ENCODE measurements at places on chromosomes 12 and 14.

GRCh38 chr12:46982629-46983392, 96.6 kb upstream of the PCED1B start:
- DNase-seq = no peak

- DNase-seq = no peak
Measured at GRCh38 chr14:102819176-102819628, 42.0 kb downstream of the TRAF3 start.

DNA sequence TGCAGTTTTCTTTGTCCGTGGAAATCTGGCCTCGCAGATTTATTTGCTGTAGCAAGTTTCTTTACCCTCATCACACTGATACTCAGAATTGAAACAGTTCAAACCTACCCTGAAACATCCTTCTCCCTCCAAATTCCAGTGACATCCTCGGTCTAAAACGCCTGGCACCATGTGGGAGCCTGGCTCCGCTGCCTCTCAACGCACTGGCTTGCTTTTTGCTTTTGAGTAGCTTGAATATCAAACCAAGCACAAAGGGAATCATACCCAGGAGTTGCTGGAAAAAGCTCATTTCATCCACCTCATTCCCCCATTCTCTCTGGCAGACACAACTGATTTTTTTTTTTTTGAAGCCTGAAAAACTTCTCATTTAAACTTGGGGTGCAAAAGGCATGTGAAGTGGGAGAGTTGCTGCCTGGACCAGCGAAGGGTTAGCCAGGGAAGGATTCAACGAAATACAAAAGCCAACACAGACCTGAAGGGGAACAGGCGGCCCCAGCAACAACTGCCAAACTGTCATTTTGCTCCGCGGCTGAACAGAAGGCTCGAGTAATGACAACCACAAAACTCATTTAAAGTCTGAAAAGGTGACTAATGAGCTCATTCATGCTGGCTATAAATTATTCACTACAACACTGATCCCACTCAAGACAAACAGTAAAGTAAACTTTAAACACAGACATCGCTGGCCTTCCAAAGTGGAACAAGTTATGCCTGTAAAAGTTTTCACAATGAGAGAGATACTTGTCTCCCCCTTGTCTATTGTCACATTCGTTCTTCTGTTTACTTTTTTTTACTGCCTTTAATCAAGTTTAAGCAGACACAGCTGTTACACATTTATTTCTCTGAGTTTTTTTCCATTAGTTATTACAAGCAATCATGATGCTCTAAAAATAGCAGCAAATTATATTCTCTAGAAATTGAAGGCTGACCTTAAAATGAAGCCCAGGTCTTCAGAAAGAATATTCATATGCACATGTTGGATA, 12.5 kb upstream of the FOXN3 start:
- DNase-seq = peak; percentile 70

- DNase-seq = no peak
Measured at GRCh38 chr12:125744201-125744600, 679.0 kb downstream of the AACS start.

DNA sequence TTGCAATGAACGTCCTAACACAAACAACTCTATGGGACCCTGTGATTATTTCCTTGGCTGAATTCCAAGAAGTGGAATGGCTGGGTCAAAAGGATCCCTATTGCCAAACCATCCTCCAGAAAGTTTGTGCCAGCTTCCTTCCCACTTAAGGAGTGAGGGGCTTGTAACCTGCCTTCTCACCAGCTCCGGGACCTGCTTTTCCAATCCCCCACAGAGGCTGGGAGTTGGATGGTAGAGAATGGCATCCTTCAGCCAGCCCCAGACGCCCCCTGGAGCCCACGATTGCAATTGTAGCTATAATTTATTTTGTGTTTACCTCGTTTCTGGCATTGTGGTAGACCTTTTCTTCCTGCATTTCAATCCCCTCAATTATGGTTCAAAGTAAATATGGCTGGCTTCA, 9.7 kb upstream of the ZDHHC22 start:
- DNase-seq = no peak

- DNase-seq = no peak
Measured at GRCh38 chr12:111436811-111437210, 31.1 kb downstream of the SH2B3 start.

DNA sequence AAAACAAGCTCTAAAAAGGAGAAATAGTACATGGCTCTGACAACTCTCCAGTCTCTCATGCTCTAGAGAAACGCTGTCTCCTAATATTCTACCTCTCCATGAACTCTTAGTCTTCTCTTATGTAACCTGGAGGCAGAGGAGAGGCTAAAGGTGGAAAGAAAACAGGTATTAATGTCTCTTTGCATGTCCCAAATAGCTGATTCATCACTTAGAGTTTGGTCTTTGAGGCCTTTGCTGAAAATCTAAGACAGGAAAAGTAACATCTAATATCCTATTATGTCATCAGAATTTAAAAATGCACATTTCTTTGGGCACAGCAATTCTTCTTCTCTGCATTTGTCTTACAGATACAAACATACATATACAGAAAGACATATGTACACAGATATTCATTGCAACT, 127.2 kb downstream of the DHRS2 start:
- DNase-seq = no peak

DNA sequence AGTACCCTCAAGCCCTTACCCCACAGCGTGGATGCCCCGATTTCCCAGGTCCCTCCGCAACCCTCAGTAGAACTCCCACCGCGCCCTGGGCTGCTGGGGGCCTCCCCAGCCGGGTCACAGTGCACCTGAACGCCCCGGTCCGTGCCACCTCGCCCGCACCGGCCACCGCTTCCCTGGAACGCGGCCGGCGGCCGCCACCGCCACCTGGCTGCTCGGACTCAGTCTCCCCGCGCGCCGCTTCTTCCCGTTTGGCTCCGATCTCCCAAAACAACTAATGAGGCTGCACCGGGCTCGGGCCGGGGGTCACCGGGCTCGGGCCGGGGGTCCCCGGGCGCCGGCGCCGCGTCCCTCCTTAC, 1.0 kb downstream of the ITPK1 start:
- no peak for DNase-seq

DNA sequence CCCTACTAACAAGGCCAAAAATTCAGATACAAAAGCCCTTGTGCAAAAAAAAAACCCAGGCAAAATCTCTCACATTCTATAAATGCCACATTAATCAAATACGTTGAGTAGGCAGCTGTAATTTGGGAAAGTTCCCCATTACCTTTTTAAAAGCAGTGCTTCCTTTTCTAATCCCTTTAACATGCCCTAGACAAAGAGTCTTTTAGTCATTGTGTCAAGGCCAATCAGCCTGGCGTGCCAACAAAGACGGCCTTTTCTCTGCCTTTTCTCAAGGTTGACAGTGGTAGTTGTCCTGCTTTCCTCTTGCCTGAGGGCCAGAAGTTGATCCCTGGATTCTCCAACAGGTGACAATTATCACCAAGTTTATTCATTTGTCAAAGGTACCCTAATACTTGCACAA, 62.5 kb upstream of the METAP2 start:
- DNase-seq = no peak

DNA sequence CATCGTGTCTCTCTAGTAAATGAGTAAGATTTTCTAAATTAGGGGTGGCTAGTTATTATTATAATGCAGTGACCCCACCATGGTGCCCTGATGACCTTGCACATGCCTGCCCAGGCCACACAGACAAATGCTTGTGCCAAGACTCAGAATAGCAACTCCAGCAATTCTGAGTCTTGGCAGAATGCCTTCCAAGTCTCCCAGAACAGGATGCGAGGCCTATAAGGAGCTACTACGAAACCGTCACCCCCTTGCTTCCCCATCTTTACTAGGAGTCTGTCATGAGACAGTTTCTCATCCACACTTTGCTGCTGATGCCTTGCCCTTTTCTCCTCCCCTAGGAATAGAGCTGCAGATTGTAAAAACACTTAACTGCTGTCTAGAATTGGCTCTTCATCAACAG, 559.9 kb downstream of the TRHDE start:
- no peak for DNase-seq

DNA sequence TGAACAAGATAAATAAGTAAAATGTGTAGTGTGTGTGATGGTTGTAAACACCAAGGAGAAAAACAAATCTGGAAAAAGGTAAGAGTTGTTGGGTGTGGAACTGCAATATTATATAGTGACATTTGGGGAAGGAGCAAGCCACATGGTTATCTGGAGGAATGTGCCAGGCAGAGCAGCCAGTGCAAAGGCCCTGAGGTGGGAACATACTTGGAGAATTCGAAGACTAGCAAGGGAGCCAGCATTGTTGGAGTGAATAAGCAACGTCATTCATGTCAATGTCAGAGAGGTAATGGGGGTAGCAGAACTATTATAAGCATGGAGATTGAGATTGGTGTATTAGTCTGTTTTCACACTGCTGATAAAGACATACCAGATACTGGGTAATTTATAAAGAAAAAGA, 241.5 kb upstream of the LHX5 start:
- DNase-seq = no peak

- peak; percentile 96 for DNase-seq
Measured at GRCh38 chr12:99911081-99911480, 73.7 kb downstream of the ANKS1B start.

- DNase-seq = no peak
Measured at GRCh38 chr14:61388173-61388975, 67.0 kb downstream of the PRKCH start.

DNA sequence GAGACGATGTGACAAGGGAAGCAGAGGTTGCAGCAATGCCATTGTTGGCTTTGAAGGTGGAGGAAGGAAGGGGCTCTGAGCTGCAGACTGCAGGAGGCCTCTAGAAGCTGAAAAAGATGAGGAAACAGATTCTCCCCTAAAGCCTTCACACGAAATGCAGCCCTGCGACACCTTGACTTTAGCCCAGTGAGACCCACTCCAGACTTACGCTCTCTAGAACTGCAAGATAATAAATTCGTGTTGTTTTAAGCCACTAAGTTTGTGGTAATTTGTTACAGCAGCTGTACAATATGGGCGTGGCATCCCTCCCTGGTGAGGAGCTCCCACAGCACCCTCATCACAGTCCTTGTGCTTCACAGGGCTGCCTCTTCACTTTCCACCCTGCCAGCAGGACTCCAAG, 53.2 kb downstream of the GOLGA5 start:
- DNase-seq = no peak

- DNase-seq = no peak
Measured at GRCh38 chr14:57205938-57206337, 62.8 kb downstream of the EXOC5 start.

DNA sequence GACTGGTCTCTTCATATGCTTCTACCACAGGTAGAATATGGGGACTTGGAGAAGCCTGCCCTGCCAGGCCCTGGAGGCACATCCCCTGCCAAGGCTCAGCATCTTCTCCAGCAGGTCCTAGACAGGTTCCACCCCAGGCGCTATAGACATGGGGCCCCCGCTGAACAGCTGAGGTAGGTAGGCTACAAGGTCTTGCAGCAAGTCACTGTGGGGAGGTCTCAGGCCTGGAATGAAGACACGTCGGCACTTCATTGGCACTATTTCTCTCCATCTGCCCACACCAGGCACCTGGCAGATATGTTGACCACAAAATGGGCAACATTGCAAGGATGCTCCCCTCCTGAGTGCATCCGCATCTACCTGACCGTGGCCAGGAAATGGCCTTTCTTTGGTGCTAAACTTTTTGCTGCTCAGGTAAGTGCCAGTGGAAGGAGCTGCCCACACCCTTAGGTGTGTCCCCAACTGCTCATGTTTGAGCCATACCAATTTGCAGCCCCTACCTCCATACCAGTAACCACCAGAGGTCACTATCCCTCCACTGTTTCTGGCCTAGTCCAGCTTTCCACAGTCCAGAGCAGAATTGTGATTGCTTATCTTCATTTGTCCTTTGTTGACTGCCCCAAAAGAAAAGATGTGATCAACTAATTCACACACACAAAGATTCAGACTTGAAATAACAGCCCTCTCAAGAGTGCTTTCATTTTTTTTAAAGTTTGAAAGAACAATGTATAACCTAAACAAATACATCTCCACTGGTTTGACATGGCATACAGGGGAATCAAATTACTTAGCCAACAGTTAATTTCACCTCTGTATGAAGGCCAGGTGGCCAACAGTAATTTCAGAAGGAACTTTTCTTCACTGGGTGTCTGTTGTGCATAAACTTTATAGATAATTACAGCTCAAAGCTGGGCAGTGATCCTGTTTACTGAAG, 16.1 kb downstream of the PIGH start:
- peak; percentile 31 for DNase-seq

- no peak for DNase-seq
Measured at GRCh38 chr14:75752907-75753594, 92.0 kb downstream of the TTLL5 start.

- DNase-seq = no peak
Measured at GRCh38 chr14:94000267-94000666, 3.2 kb downstream of the CCDC197 start.

DNA sequence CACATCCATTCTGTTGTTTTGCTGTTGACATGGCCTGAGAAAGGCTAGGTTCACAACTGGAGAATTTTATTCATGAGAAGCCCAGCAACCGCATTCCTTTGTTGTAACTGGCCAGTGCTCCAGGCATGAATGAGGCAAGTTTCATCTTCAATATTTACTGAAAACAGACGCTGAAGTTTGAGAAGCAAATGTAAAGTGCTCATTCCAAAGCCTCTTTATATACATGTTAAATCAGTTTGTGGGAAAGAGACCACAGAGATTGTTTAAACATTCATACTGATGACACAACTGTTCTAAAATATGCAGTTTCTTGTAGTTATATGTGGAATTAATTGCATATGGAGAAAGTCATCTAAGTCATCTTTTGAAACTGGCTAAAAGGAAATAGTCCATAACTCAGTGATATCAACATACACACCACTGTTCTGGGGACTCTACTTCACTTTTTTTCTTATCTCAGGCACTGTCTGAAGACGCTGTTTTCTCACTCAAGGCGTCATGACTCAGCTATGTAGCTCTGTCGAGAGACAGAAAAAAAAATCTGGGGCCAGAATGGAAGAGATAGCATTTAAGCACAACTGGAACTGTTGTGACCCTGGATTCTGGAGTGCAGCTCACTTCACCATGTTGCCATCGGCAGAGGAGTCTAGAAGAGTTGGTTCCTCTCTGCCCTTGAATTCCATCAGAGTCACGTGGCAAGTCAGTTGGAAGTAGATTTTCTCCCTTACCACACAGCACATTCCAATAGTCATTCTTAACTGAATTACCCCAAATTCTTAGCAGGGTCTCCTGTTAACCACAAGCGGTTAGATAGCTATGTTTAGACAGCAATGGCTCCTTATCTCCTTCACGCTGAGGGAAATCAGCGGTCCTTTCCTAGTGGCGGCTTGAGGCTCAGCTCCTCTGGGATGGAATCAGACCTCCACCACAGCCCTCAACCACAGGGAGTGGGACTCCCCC, 258.4 kb upstream of the HMGA2 start:
- DNase-seq = peak; percentile 7

GRCh38 chr12:51071663-51072062, 11.7 kb downstream of the CSRNP2 start:
- no peak for DNase-seq

DNA sequence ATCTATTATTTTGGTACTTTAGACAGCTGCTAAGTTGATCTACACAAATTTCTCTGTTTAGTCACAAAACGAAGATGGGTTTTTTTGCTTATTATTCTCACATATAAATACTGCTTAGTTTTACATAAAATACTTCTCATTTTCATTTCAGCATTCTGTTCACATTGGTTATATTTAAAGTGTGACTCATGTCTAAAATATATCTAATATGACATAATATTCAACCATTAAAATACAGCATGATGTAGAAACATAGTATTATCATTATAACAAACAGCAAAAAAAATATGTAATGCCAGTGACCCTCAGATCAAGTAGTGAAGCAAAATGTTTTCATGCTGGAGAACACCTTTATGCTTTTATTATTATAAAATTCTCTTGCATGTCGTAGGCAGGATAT, 63.7 kb downstream of the SH2B3 start:
- no peak for DNase-seq

GRCh38 chr12:21934173-21934572, 7.1 kb downstream of the ABCC9 start:
- DNase-seq = no peak

GRCh38 chr12:75459755-75460154, 20.8 kb upstream of the GLIPR1 start:
- DNase-seq = no peak
